ENCODE measurements at places on chromosomes 3 and 15. TPM values are rescaled to one million over a fixed set of nuclear protein-coding genes. Genes with fewer than 3 reads are reported as not detected.

GOLGA8Q gene
- 0.13 TPM for total RNA-seq

DOCK3 gene
- 0.11 TPM for total RNA-seq

LRRC49 gene
- total RNA-seq = 1.1 TPM

PLA2G4D gene
- not detected for total RNA-seq

NME9 gene
- not detected for total RNA-seq

GNAT1 gene
- not detected for total RNA-seq

DNA sequence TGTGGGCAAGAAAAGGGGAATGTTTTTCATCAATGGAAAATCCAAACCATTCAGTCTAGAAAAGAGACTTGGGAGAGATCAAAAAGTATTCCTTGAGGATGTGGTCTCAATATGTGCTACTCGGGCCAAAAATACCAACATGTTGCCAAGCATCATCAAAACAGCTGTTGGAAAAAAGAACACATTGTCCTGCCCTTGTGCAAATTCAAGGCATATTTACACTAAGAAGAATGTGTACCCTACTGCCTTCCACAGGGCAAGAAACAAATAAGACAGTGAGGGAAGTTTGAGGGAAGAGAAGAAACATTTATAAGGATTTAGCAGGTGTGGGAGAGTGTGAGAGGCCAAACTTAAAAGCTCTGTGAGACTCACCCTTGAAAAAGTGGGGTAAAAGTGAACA lies 252.1 kb downstream of the NTRK3 start:
- no peak for DNase-seq

GRCh38 chr3:39751286-39751685 lies 58.1 kb upstream of the MYRIP start:
- DNase-seq = no peak

DNA sequence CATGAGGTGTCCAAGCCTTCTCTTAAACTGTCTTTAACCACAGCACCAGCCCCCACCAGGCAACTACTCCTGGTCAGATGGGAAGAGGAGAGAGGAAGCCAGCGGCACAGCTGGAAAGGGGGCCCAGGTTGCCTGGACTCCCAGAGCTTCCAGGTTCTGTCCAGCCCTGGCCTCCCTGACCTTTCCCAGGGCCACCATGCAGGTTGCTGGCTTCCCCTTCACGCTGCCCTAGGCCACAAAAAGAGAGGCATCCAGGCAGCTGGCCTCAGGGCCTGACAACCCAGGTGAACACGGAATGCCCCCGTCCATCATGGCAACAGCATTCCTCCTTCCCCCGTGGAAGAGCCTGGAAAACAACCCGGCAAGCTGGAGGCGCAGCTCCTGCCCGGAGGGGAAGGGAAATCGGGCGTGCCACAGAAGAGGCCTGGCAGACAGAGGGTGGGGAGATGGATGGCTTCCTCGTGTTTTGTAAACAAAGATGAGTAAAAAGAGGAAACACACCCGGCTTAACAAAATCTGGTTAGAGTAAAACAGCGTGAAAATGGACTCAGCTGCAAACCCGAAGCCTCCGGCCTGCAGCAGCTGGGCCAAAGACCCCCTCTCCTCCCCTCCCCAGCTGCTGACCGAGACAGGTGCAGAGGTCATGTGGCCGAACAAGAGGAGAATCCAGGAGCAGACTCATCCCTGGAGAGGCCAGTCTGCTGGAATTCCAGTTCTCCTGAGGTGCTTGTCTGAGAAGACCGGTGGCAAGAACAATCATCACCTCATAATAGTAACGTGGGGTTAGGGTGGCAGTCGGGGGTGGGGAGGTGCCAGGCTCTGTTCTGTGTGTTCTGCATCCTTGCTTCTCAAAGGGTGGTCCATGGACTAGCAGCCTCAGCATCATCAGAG lies 15.5 kb downstream of the BMF start:
- DNase-seq = no peak

- no peak for DNase-seq
These were observed 64.7 kb upstream of the XCR1 start for GRCh38 chr3:46091741-46092701.

DNA sequence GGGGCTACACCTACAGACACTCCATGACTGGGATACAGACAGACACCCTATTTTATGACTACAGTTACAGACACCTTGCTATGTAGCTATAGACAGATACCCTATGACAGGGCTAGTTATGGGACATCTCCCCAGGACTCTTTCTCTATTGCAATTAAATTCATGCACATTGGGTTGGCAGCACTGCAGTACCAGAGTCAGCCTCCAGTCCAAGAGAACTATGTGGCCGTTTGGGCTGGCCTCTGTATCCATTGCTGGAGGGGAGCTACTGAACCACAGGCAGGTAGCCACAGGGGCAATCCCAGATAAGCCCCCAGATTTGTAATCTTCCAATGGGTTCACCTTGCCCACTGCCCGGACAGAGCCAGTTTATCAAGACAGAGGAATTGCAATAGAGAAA lies 108.4 kb upstream of the SPATA16 start:
- DNase-seq = peak; percentile 13

DNA sequence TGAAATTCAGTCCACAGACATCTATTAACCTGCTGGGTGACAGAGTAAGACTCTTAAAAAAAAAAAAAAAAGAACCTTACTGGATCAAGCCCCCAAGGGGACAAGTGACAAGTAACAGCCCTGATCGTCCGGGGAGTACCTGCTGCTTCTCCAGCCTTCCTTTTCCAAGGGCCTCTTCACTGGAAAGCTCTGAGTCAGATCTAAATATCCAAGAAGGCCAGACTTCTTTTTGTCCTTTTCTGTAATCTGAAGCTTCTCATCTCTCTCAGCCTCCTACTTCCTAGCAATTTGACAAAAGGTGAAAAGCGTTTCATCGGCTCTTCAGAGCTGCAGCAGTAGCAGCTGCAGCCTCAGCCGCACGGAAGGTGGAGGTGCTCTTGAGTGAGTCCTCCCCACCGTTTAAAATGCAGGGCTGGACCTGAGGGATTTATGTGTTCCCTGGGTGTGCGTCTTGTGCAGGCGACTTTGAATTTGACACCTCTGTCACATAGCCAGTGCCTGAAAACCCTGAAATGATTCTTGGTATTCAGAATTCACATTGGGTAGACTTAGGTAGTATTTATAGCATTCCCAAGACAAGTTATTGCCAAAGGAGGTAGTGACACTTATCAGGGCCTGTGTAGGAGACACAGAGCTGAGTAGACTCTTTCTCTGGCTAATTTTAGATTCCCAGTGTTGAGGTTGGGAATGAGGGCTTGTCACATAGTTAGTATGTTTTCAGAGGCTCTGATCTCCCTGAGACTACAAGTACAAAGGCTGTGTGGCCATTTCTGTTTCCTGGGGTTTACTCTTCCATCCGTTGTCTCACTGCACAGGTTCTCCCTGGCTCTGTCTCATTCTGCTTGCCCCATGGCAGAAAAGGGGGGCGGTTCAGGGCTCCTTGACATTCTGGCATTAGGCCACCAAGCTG lies 291.2 kb upstream of the C2CD4B start:
- DNase-seq = no peak

GRCh38 chr3:162165346-162165745 lies 668.7 kb downstream of the OTOL1 start:
- DNase-seq = no peak

DNA sequence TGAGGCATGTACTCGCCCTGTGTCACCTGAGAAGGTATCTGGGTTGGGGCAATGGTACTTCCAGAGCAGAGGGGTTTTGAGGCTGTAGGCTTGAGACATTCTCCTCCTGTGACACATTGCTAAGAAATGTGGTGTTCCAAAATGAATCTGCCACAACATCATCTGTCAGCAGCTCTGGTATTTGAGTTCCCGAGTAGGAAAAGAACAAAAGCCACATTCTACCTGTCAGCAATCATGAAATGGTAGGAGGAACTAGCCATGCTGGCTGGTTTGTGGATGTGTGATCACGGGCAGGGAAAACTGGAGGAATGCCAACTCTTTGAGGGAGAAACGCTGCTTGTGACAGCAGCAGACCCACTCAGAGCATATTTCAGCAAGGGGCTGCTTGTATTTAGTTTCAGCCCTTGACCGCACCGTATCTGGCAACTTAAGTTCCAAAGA lies 579.4 kb upstream of the TBL1XR1 start:
- peak; percentile 15 for DNase-seq

DNA sequence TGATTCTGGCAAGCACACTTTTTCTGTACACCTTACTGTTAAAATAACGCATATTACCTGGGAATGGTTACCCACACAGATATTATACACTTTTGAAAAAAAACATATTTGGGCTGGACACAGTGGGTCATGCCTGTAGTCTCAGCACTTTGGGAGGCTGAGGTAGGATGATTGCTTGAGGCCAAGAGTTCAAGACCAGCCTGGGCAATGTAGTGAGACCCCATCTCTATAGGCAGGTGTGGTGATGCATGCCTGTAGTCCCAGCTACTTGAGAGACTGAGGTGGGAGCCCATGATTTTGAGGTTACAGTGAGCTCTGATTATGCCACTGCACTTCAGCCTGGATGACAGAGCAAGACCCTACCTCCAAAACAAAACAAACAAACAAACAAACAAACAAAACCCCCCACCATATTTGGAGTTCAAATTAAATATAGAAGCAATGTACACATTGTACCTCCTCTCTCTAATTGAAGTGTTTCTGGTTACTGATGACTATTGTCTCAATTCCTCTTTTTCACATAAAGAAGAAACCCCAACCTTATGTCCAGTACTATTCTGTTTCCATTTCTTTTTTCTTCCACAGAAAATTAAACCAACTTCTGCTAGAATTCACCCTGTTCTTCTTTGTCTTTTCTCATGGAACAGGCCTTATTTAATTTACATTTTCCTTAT lies 152.6 kb upstream of the UMPS start:
- no peak for DNase-seq

GRCh38 chr3:36876181-36876936 lies 68.5 kb downstream of the TRANK1 start:
- DNase-seq = peak; percentile 53

- DNase-seq = no peak
These were observed 3.9 kb downstream of the SEMA7A start for GRCh38 chr15:74429781-74430400.

GRCh38 chr3:33936921-33937525 lies 138.6 kb downstream of the PDCD6IP start:
- DNase-seq = no peak

GRCh38 chr3:184666442-184666841 lies 45.4 kb downstream of the MAGEF1 start:
- DNase-seq = no peak

DNA sequence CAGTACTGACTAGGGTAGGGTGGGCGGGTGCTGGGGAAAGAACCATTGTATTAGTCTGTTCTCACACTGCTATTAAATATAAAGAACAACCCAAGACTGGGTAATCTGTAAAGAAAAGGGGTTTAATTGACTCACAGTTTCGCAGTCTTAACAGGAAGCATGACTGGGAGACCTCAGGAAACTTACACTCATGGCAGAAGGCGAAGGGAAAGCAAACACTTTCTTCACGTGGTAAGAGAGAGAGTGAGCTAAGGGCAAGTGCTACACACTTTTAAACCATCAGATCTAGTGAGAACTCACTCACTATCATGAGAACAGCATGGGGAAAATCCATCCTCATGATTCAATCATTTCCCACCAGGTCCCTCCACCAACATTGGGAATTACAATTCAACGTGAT lies 98.0 kb downstream of the OXSM start:
- no peak for DNase-seq

DNA sequence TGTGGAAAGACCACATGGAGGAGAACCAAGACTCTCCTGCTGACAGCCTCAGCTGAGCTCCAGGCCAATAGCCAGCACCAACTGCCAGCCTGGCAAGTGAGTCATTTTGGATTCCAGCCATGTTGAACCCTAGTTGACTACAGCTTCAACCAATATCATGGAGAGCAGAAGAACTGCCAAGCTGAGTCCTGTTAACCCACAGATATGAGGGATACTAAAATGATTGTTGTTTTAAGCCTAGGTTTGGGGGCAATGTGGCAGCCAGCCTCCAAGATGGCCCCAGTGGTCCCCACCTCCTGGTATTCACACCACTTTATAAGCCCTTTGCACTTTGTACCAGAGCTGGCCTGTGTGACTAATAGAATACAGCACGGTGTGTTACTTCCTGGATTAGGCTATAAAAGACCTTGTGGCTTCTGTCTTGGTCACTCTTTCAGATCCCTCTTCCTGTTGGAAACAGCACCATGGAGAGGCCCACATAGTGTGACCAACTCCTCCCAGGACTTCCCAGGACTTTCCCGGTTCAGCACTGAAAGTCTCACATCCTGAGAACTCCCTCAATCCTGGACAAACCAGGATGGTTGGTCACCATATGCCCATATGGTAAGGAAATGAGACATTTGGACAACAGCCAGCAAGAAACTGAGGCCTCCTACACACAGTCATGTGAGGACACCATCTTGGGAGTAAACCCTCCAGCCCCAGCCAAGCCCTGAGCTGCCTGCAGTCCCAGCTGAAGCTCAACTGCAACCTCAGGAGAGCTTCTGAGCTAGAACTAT lies 32.4 kb upstream of the CDV3 start:
- no peak for DNase-seq

DNA sequence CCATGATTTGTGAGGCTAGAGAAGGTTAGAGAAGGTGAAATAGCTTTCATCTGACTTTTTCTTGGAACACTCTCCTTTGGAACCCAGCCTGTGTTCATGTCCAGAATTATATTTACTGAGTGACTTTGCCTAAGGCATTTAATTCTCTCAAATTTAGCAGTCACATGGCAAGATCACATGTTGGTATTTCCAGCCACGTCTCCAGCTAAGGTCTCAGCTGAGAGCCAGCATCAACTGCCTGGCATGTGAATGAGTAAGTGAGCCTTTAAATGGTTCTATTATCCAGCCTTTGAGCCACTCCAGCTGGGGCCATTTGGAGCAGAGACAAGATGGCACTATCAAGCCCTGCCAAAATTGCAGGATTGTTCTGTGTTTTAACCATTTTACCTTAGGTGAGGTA lies 130.2 kb upstream of the SGO1 start:
- DNase-seq = peak; percentile 88

DNA sequence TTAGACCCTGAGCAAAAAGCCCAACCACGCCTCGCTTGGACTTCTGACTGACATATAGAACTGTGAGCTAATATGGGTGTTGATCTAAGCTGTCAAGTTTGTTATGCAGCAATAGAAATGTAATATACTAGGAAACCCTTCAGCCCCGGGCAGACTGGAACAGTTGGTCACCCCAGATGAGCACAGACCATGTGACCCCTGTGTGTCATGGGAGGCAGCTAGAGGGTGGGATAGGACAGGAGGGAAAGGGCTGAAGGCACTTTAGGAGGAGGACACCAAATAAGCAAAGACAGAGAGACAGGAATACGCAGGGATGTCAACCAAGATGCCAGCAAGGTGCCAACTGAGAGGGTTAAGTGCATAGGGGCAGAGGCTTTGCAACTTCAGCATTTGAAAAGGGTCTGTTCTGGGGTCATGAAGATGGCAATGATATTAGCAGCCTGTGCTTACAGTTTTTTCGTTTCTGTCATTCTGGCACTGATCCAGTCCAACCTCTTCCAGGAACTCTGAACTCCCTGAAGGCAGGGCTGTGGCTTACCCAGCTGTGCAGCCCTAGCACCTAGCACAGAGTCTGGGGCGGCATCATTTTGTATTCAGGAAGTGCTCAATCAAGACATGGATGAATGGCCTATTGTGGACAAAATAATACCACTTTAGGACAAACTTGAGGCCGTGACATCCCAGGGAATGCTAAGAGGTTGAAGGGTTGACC lies 51.4 kb downstream of the HES1 start:
- DNase-seq = no peak
